ENCODE measurements at places on chromosomes 4 and X.

DNA sequence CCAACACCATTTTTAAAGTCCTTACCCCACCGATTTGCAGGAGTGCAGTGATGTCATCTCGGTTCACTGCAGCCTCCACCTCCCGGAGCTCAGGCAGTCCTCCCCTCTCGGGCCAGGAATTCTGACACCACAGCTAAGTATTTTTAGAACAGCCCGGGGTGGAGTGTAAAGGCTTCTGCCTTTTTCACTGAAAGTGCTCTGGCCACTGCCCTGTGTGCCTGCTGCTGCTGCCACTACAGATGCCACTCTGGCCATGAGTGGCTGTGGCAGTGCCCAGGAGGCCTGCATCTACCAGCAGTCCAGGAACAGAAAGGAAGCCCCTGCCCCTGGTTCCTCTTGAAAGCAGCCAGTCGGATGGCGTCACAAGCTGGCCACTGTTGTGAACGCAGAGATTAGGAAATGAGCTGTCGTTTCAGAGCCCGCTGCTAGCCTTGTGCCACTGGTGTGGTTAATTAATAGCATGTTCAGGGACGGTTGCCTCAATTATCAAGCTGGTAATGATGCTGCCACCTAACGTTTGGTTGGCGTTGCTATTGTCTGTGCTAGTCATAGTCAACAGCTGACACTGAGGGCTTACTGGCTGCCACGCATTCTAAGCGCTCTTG lies 23.6 kb upstream of the TBC1D14 start:
- DNase-seq, result peak; percentile 31

DNA sequence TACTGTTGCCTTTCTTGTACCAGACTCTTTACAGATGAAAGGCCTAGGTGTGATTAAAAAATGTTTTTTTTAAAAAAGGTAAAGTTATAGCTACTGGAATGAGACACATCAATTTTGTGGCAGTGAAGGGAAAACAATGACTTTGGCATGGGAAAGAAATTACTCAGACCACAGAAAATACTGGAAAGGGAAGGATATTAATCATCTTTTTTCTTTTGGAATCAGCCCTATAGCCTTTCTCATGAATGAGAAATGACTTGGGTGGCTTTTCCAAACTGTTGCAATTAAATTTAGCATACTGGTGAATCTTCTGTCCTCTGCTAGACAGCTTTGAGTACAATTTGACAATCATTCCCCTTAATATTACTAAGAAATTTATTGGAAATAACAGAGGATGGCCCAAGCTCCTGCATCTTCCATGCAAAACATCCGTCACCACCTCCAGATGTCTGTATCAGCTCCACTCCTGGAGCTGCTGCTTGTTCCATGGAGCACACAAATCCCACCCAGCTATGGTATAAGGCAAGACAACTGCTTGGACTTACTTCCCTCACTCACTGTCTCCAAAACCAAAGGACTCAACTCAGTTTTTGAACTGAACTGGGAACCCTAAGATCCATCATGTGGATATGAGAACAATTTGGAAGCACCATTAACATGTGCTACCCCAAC lies 97.6 kb upstream of the ARSJ start:
- no peak for DNase-seq

- no peak for DNase-seq
These were observed at the start of gene HMX1 for GRCh38 chr4:8871417-8872401. Gene HMX1, minus strand, starts transcription at chr4:8871839. Its CDS starts 225 bp downstream, at chr4:8871614.

- no peak for DNase-seq
These were observed 533.5 kb downstream of the CCSER1 start for GRCh38 chr4:90660672-90661071.

- DNase-seq, result no peak
These were observed 94.1 kb upstream of the GK2 start for GRCh38 chr4:79502081-79502480.

DNA sequence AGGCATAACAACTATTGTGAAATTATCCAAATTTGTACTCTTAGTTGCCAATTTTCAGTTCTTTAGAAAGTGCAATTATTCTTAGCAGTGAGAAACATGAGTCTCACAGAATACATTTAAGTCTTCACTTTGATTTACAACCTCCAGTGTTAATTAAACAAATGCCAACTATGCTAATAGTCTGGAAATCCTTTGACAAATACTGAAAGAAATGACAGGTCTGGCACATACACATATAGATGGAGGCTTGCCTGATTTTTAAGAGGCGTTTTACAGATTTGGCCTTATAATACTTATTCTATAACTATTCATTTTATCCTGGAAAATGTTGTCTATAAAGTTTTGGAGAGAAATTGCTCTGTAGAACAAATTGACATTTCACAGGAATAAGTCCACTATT lies 320.1 kb downstream of the TRIML1 start:
- no peak for DNase-seq

DNA sequence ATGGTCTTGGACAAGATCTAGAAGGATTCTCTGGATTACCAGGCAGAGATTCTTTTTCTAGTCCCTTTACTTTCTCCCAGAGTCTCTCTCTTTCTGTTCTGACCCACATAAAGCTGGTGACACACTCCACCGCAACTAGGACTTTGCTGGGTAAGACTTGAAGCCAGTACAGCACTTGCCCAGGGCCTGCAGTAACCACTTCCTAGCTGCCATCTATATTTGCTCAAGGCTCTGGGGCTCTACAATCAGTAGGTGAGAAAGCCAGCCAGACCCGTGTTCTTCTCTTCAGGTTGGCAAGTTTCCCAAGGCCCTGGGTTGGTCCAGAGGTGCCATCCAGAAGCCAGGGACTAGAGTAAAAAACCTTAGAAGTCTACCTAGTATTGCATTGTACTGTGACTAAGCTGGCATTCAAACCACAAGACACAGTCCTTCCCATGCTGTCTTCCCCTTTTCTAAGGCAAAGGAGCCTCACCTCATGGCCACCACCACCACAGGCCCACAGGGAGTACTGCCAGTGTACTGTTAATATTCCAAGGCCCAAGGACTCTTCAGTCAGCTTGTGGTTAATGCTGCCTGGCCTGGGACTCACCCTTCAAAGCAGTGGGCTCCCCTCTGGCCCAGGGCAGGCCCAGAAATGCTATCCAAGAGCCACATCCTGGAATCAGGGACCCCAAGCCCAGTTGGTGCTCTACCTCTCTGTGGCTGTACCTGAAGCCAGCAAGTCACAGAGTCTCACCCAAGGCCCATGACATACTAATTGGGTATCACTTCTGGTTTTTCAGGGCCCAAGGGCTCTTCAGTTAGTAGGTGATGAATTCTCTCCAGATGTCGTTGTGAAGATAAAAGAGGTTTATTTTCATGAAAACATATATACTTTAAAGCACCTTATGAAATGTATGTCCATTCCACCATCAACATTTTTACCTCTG lies 54.7 kb downstream of the CD38 start:
- no peak for DNase-seq

DNA sequence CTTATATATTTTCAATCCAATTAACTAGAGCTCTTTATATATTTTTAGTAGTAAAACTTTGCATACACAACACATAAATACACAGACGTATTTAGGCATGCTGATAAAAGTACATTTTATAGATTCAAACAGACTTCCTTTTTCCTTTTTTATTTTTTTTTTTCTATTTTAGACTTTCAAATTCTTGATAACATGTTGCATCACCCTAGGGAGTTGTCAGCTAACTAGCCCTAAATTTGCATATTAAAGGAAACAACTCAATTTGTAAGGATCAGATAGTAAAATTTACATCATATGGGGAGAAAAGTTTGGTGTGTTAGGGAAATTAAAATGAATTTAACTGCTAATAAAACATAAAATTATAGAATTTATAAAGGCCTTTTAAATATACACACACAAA lies 47.4 kb upstream of the APOOL start:
- DNase-seq, result no peak
